Nephron progenitor cell (in vitro differentiated cells): ENCODE measurements at places on chromosomes 7 and 10.
A peak's percentile ranks its signal among the peaks of the same experiment; 100 is the strongest.

DNA sequence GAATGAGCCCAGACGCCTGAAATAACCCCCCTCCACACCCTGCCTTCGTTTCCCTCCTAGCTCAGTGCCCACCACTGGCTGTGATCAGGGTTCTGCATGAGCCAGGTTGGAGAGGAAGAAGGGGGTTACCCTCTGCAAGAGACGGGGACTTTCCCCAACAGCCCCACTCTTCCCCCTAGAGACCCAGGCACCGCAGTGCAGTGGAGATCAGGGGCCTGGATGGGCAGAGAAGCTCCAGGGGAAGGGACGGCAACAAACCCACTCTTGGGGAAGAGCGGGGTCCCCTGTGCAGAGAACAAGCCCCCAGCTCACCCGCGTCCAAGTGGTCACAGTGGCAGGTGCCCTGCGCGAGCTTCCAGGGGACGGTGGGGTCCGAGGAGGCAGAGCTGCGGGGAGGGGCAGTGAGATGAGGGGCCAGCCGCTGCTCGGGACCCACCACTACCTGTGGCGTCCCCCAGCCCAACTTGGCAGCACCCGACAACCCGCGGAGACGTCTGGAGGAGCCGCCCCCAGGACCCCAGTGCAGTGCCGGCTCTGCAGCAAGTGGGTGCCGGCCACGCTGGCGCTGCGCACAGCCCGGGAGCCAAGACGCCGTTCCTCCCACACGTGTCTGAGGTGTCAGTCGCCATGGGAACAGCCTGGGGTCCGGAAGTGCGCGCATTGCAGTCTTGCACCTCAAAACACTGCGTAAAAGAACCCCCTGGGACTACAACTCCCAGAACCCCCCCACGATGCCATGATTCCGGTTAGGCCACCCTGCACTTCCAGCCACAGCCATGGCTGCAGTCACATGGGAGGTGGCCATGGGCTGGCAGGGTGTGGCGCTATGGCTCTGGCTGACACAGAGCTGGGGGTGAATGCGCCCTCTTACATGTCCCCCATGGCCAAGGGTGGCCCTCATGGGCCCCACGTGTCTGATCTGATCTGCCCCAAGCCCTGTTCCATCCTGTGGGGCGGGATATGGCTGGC is 45.8 kb upstream of the WIPI2 start:
- no peak for DNase-seq

DNA sequence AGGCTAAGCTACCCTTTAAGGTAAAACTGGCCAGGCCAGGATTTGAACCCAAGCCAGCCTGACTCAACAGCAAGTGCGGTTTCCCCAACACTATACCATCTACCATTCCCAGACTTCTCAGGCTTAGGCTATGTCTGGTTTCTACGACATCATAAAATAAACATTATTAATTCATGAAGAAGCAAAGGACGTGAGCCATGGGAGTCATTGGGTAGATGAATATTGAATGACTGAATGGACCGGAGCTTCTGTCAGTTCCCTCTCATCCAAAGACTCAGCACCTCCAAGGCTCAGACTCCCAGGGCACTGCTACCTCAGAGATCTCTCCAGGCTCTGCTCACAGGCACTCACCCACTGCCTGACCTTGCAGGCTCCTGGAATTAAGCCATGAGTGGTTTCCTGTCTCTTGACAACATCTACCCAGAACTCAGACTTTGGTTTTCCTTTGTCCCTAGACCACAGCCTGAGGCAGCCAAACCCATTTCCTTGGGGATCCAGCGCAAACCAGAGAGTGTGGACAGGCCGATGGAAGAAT is 64.6 kb upstream of the STEAP1B start:
- DNase-seq, result no peak

DNA sequence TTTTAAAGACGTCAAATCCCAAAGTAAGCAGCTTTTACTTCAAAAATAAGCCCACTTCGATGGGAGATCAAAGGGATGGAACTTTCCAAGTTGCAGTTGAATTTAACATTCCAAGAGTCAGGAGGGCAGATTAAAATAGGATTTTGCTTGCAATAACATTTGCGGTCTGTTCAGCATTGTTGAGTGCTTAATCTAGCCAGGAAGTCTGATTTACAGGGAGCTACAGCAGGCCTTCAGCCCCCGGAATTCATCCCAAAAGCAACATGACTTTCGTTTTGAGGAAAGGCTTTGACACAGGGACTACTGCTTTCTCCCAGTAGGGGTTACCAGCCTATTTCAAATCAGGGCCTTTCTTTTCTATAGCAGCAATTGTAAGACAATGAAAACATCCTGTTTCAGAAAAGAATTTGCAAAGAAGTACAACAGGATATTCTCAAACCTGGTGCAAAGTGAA is 279.6 kb upstream of the PITRM1 start:
- no peak for DNase-seq

GRCh38 chr7:143321734-143322133 is 5.8 kb downstream of the CLCN1 start:
- no peak for DNase-seq

GRCh38 chr7:106610996-106611886 is 49.7 kb downstream of the CCDC71L start:
- no peak for DNase-seq

GRCh38 chr7:2956076-2956475 is 87.6 kb downstream of the CARD11 start:
- no peak for DNase-seq

- DNase-seq, result no peak
Observed at GRCh38 chr7:66205741-66206090, 582 bp downstream of the TPST1 start.

GRCh38 chr7:73738220-73738611 is 386 bp downstream of the ABHD11 start:
- DNase-seq, result peak; percentile 73

GRCh38 chr10:23432166-23432565 is 6.7 kb upstream of the OTUD1 start:
- DNase-seq, result no peak

GRCh38 chr10:22325272-22326144 is 4.6 kb downstream of the BMI1 start:
- peak; percentile 86 for DNase-seq

GRCh38 chr10:32244421-32245207 is 102.3 kb downstream of the EPC1 start:
- DNase-seq, result no peak

GRCh38 chr7:135761751-135762488 is 13.3 kb upstream of the FAM180A start:
- no peak for DNase-seq

DNA sequence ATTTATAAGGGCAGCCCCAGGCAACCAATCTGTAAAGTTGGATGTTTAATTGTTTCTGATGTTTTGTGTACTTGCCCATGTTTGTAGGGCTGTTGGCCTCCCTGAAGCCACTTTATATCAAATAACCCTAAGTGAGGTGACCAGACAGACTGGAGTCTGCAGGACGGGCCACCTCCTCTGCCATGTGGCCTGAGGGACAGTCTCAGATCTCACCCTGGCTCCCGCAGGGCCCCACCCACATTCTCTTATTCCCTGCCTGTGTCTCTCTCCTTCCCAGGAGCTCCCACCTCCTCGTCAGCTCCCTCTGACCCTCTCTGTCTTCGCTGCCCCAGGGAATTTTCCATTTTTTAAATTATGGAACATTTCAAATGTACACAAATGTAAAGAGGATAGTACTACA is 9.5 kb upstream of the C10orf71 start:
- DNase-seq, result no peak

DNA sequence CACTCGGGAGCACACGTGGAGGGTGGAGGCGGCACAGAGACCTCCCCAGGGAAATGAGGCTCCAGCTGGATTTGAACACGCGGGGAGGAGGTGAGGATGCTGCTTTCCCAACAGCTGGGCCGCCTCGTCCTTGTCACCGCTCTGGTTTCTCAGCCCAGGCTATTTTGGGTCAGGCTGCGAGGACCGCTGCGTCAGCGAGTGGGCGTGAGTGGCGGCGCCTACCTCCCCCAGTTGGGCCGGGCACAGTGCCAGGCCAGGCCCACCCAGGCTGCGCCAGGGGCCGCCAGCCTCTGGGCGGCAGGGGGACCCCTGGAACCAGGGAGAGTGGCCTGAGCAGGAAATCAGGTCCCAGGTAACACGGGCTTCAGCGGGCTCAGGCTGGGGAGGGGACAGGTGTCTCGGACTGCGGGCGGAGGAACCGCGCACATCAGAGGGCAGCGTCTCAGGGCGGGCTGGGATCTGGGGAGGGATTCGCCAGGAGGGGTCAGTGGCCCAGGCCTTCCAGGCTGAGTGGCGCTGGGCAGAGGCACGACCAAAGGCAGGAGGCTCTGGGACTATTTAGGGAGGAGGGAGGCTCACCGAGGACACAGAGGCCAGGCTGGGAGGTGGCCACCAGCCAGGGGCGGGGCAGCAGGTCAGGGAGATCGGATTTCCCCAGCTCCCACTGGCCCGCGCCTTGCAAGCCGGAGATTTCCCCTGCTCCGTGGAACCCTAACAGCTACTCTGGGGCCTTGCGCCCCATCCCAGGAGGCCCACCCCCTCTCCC is 125.2 kb upstream of the RET start:
- DNase-seq, result peak; percentile 67

DNA sequence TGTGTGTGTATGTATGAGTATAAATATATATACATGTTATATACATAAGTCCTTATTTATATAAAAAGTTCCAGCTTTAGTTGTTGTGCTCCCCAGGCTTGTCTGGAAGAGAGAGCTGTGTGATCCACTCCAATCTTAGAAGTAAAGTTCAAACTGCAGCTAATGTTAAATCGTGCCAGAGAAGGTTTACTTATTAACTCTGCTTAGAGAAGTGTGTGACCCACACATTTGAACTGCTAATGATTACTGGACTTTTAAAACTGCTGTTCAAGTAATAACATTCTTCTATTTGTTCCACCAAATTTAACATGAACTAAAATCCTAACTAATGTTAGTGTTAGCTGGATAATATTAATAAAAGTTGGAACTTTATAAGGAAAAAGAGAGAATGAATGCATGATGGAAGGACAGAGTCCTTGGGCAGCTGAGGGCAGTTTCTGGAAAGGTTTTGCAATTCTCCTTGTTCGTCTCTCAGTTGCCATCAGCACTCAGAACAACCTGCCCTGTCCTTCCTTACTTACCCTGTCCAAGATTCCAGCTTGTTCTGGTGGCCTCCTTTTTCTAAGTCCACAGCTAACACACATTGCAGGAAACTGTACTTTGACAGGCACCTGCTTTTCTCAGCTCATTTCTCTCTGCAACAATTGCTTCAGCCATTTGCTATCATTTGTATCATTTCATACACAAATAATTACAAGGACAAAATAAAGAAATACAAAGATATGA is 162.6 kb downstream of the FAM107B start:
- DNase-seq, result no peak

GRCh38 chr7:122802301-122802751 is 83.9 kb downstream of the CADPS2 start:
- DNase-seq, result no peak

DNA sequence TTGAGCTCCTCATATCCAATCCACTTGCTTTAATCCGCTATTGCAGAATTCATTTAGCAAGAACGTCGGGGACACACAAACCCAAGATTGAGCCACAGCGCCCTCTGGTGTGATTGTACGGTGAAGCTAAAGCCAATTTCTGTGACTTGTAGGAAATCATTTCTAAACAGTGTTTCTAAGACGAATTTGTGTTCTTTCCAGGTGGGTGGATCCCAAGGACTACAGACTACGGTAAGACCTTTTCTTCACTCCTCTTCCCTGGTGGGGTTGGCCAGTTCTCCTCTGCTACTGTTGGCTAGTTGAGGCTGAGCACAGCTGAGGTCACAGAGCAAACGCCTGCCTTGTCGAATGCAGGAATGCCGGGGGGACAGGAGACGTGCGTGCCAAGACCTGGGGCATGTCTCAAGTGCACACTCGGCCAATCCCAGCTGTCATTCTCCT is 5.2 kb downstream of the DMBT1 start:
- DNase-seq, result peak; percentile 83

- no peak for DNase-seq
Observed at GRCh38 chr7:141115965-141116364, 42.1 kb downstream of the TMEM178B start.

GRCh38 chr7:92343714-92344113 is 97.9 kb downstream of the ANKIB1 start:
- DNase-seq, result no peak

DNA sequence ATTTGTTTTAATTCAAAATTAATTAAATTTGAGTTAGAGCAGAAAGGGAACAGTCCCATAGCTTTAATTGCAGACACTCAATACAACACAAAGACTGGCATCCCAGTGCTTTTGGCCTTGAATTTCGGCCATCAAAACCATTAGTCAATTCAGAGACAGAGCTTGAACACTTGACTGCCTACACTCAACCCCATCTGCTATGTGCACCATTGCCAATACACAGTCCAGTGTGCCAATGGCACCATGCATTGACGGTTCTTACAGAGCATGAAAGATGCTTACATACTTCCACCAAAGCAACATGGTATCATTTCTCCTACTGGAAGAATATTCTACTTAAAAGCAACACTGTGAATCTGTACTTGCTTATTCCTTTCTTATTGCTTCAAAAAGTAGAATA is 43.6 kb upstream of the LRRTM3 start:
- DNase-seq, result no peak

DNA sequence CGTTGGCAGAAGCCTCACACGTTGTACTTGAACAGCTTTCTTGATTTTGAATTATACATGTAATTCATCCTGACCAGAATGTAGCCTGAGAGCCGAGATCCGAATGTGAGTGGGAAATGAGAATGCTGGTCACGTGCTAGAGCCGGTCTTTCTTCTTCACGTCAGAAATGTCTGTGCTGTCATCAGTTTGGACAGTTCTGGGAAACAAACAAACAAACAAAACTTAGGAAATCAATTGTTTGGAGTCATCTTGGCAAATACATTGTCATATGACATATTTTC is 729.8 kb downstream of the LRMDA start:
- no peak for DNase-seq

- no peak for DNase-seq
Observed at GRCh38 chr10:36621346-36621745, 504.1 kb upstream of the ANKRD30A start.

GRCh38 chr7:71824006-71824760 is 588.0 kb downstream of the CALN1 start:
- DNase-seq, result no peak

DNA sequence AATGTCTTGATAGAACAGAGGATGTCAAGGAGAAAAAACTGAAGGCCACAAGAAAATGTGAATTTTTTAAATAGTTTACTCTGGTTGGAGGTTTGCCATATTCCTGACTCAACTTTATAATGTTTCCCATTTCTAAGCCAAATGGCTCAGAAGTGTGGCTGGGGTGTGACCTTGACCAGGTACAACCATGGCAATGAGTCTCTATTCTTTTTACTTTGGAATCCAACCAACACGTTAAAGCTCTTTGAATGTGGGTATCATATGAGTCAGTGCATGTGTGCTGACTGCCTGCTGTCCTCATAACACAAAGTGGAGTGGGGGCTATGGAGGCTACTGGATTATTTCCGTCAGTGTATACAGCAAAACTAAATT is 33.5 kb upstream of the DLD start:
- DNase-seq, result no peak

DNA sequence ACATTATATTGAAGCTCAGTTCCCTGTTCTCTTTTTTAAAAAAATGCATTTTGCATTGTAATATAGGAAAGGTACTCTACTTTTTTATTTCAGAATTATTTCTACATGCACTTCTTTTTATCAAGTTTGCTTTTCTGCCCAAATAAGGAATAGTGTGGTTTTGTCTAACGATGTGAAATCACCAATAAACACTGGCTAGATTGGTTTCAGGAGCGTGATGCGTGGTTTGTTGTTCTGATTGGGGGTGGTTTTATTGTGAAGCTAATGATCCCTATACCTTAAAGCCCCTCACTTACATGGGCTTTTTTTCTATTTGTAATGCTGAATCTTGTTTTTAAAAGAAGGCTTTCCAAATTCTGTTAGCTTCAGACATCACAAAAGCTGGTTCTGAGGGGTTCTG is 17.6 kb downstream of the ENTPD7 start:
- DNase-seq, result no peak
